ENCODE measurements at places on chromosomes 3 and 15. TPM values are rescaled to one million over a fixed set of nuclear protein-coding genes. Genes with fewer than 3 reads are reported as not detected.

The ZCWPW2 gene
- total RNA-seq: 0.70 TPM

The CDC25A gene
- total RNA-seq: 12.6 TPM

The C2CD4A gene
- total RNA-seq: not detected

The HRH1 gene
- total RNA-seq: not detected

The PPP1R14D gene
- total RNA-seq: not detected

The TJP1 gene
- 93.9 TPM for total RNA-seq

The CSPG4 gene
- 30.6 TPM for total RNA-seq

The LYZL4 gene
- 4.3 TPM for total RNA-seq

The TF gene
- 0.33 TPM for total RNA-seq

The CPN2 gene
- 0.36 TPM for total RNA-seq

The SERINC4 gene
- 0.21 TPM for total RNA-seq

Measured in cardiac muscle cell (in vitro differentiated cells and primary cell).